Psoas muscle (tissue), 8 donors: ENCODE measurements at places on chromosomes 5 and 9. TPM values are rescaled to one million over a fixed set of nuclear protein-coding genes. Genes with fewer than 3 reads are reported as not detected.
A peak's percentile ranks its signal among the peaks of the same experiment; 100 is the strongest.

- peaks cover 14% of the 10 kb centered on the region for H3K36me3 ChIP-seq
- no peak overlapping the region for H3K27ac ChIP-seq
- H3K27me3 ChIP-seq: no peaks in the 10 kb centered on the region
- H3K4me3 ChIP-seq: no peak overlapping the region
- no peak for DNase-seq
- H3K4me1 ChIP-seq: peaks cover 28% of the 10 kb centered on the region
Measured at GRCh38 chr5:68279984-68280383, 64.4 kb downstream of the PIK3R1 start.

DNA sequence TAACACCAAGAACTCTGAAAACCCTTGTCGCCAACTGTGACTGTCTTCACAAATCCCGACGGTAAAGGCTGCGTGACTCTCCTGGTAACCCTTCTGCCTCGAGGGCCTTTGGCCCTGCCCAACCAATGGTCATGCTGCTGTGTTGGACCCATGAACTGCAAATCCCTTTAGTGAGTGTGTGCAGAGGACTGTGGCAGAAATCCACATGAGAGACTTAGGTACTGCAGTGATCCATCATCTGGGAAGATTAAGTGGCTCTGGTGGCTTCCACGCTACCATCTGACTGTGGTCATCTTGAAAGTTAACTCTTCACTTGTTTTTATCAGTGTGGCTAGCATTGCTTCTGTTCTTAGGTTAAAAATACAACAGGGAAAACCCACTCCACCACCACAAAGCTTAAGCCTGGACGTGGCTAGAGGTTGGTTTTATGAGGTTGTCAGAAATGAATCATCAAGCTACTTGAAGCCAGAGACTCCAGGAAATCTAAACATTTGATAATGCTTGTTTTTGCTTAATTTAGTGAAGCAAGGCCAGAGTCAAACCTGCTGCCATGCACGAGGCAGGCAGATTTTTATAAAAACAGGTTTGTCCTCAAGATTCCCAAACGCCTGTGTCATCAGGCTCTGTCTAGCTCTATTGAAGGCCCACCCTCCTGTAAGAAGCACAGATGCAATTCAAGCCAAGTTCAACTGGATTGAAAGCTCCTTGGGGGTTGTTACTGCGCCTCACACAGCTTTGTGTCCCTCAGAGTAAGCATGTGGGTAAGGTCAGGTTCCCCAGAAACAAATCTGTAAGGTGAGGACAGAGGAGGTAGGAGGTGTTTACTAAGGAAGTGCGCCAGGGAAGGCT, 52.7 kb upstream of the ERCC6L2 start:
- no peak overlapping the region for H3K27ac ChIP-seq
- no peak overlapping the region for H3K4me3 ChIP-seq
- no peak for DNase-seq
- H3K36me3 ChIP-seq: no peaks in the 10 kb centered on the region

DNA sequence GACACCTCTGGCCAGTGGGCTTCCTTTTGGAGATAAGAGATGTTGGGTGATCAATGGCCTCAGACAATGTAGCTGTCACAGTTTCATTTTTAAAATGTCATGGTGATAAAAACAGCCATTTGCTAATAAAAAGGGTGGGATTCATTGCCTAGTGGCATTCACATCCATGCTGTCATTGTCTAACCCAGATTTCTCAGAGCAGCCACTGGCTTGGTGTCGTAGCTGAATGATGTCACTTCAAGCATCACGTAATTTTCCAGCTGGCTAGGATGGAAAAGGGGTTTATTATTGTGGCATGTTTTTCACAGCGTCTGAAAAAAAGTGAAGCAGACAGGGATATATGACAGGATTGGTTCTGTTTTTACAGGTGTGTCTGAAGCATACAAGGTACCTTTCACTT, 184.7 kb downstream of the AOPEP start:
- no peak overlapping the region for H3K27ac ChIP-seq
- peaks cover 27% of the 10 kb centered on the region for H3K4me1 ChIP-seq
- H3K27me3 ChIP-seq: no peaks in the 10 kb centered on the region
- no peaks in the 10 kb centered on the region for H3K36me3 ChIP-seq
- no peak for DNase-seq
- H3K4me3 ChIP-seq: no peak overlapping the region

DNA sequence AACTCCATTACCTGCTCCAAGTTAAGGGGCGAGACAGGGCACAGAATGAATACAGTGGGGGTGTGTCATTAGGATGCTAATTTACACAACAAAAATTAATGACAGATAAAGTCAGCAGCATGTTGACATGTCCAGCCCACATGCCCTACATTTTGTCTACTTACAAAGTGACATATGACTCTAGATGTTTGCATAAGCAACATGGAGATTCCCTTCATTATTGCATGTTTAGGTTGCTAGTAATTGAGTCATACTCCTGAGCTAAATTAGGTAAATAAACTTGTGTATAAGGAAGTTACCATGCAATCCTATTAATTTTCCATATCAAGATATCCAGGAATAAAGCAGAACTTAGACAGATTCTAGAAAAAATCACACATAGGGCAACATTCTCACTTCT, 232.2 kb downstream of the PDE4D start:
- no peaks in the 10 kb centered on the region for H3K27me3 ChIP-seq
- peak overlapping the region; percentile 73 for H3K27ac ChIP-seq
- no peaks in the 10 kb centered on the region for H3K36me3 ChIP-seq
- H3K4me3 ChIP-seq: peak overlapping the region; percentile 49
- DNase-seq: no peak
- peaks cover 58% of the 10 kb centered on the region for H3K4me1 ChIP-seq

The IRX1 gene
- not detected for total RNA-seq

The FGF10 gene
- 1.8 TPM for total RNA-seq

The OR1Q1 gene
- total RNA-seq: not detected

- DNase-seq: no peak
- H3K4me3 ChIP-seq: no peak overlapping the region
- H3K27ac ChIP-seq: no peak overlapping the region
- no peaks in the 10 kb centered on the region for H3K27me3 ChIP-seq
Measured at GRCh38 chr9:123651273-123651672, 278.7 kb downstream of the DENND1A start.

- DNase-seq: no peak
- no peak overlapping the region for H3K27ac ChIP-seq
- H3K4me3 ChIP-seq: no peak overlapping the region
- no peaks in the 10 kb centered on the region for H3K36me3 ChIP-seq
Measured at GRCh38 chr9:16679327-16679821, 191.1 kb downstream of the BNC2 start.

GRCh38 chr9:34451135-34451534, 7.2 kb downstream of the FAM219A start:
- H3K36me3 ChIP-seq: no peaks in the 10 kb centered on the region
- DNase-seq: no peak
- H3K27me3 ChIP-seq: no peaks in the 10 kb centered on the region
- H3K27ac ChIP-seq: peak overlapping the region; percentile 46
- peaks cover 85% of the 10 kb centered on the region for H3K4me1 ChIP-seq

The RNF180 gene
- 7.3 TPM for total RNA-seq

GRCh38 chr5:171969288-171969880, 37.1 kb downstream of the FBXW11 start:
- no peaks in the 10 kb centered on the region for H3K27me3 ChIP-seq
- DNase-seq: no peak
- no peak overlapping the region for H3K4me3 ChIP-seq
- H3K27ac ChIP-seq: no peak overlapping the region

DNA sequence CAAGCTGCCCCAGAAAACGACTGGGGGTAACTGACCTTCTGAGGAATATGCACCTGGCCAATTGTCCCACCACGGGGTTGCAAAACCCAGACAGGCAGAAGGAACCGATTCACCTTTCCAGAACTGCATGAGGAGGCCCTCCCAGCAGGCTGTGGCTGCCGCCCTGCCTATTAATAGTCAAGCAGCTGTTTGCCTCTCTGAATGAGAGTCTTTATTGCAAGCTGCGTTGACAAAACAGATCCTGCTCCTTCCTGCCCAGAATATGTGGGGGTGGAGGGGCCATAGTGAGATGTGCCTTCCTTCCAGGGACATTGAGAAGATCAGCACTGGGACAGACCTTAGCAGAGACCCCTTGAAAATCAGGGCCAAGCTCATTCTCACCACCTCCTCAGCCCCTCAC, 18.3 kb upstream of the TCOF1 start:
- DNase-seq: no peak
- H3K4me1 ChIP-seq: peaks cover 9% of the 10 kb centered on the region
- H3K4me3 ChIP-seq: no peak overlapping the region
- no peaks in the 10 kb centered on the region for H3K27me3 ChIP-seq

DNA sequence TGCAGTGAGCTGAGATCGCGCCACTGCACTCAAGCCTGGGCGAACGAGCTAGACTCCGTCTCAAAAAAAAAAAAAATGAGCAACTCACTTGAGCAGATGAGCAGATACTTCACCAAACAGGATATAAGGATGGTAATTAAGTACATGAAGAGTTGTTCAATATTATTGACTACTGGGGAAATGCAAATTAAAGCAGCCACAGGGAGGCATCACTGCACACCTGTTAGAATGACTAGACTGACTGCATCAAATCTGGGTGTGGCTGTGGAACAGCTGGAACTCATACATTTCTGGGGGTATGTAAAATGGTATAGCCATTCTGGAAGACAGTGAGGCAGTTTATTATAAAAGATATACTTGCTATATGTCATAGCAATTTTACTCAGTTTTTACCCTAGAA, 93.0 kb downstream of the WNK2 start:
- H3K27ac ChIP-seq: no peak overlapping the region
- H3K36me3 ChIP-seq: peaks cover 8% of the 10 kb centered on the region
- DNase-seq: no peak
- no peaks in the 10 kb centered on the region for H3K27me3 ChIP-seq
- no peak overlapping the region for H3K4me3 ChIP-seq
